Bronchus fibroblast of lung (primary cell): ENCODE measurements at places on chromosomes 12 and 14. TPM values are rescaled to one million over a fixed set of nuclear protein-coding genes. Genes with fewer than 3 reads are reported as not detected.

The BCL2L14 gene
- not detected in 2 replicates for total RNA-seq

The SDS gene
- not detected in 2 replicates for total RNA-seq

The ISM2 gene
- 0.15 TPM in 1 of 2 replicates, not detected in the other for total RNA-seq

The CRIP1 gene
- 1.7 and 3.3 TPM in 2 replicates for total RNA-seq
